ENCODE measurements at places on chromosomes 6 and 20.
A peak's percentile ranks its signal among the peaks of the same experiment; 100 is the strongest.

GRCh38 chr6:135826236-135826804, 25.2 kb upstream of the PDE7B start:
- peak; percentile 46 for DNase-seq

GRCh38 chr6:111456208-111456607, 26.8 kb downstream of the REV3L start:
- DNase-seq, result no peak

GRCh38 chr6:55578537-55579363, at the start of gene HMGCLL1:
TSS of gene HMGCLL1 (minus strand) at chr6:55579192. CDS start at chr6:55579055, 137 bp downstream.
- DNase-seq, result peak; percentile 9

DNA sequence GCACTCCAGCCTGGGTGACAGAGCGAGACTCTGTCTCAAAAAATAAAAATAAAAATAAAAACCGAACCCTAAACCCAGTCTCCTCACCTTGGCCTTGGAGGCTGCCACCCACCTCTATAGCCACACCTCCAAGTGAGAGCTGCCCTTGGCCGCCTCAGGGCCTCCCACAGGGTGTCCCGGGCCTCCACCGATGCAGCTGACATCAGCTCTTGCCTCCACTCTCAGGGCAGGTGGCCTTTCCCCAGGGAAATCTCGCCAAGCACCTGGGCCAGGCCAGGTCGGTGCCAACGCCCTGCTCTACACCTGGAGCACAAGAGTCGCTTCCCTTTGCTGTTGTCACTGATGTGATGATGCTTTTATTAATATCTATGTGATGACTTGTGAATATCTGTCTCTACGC, 8.9 kb upstream of the MYL9 start:
- DNase-seq, result no peak

DNA sequence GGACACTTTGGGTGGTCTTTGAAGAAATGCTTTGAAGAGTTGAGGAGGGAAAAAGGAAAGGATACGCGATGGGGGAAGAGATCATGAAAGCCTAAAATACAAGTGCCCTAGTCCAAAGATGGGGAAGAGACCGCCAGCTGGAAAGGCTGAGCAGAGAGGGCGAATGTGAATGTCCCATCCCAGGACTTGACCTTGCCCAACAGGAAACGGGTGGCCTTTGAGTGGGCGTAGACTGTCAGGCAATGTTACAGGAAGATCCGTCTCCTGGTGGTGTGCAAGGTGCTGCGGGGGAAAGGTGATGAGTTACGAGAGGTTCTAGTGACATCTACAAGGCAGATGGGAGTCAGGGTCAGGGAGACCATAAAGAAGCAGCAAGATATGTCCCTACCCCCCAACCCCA, 55.0 kb upstream of the TBXT start:
- DNase-seq, result no peak

GRCh38 chr6:152721956-152722355, 24.3 kb downstream of the MYCT1 start:
- no peak for DNase-seq

- peak; percentile 18 for DNase-seq
Measured at GRCh38 chr6:129890701-129891100, 29.6 kb upstream of the TMEM244 start.

DNA sequence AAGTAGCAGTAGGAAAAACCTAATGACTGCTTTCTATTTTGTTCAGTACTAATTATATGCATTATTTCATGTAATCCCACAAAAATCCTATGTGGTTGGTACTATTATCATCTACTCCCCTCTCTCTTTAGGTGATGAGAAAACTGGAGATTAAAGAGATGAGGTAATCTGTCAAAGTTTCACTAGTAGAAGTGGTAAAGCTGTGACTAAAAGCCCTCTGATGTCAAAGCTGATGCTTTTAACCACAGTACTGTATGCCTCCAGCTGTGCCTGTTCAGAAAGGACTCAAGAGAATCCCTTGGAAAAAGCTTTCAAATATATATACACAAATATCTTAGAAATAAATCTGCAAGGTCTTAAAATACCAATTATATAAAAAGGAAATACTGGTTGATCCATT, 38.0 kb downstream of the PHIP start:
- DNase-seq, result peak; percentile 13

GRCh38 chr6:33190504-33191107, 1.7 kb downstream of the COL11A2 start:
- no peak for DNase-seq

DNA sequence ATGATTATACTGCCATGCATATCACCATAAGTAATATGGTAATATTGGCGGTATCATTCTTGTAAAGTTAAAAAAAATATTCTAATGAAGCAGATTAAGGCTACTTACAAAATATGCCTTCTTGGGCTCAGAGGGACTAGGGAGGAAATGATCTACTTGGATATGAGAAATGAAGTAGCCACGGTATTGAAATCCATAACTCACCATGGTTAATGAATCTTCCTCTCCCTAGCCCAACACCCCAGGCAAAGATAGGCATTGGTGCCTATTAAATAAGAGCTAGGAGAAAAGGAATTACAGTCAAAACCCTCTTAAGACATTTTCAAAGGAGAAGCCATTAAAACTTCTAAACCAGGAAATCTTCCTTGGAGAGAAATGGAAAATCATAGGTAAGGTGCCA, 280.5 kb downstream of the TFAP2B start:
- DNase-seq, result no peak

DNA sequence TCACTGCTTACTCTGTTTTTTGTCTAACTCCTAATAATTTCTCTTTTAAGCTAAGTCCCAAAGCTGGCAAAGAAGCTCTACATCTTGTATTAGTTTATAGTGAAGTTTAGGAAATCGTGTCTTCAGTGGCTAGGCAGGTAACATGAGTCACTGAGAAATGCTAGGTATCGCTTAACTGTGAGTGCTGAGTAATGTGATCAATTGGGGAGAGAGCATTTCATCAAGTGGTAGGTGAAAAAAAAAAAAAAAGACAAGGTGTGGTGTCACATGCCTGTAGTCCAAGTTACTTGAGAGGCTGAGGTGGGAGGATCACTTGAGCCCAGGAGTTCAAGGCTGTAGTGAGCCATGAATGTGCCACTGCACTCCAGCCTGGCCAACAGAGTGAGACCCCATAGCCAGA, 125.3 kb downstream of the FAM83B start:
- DNase-seq, result no peak

DNA sequence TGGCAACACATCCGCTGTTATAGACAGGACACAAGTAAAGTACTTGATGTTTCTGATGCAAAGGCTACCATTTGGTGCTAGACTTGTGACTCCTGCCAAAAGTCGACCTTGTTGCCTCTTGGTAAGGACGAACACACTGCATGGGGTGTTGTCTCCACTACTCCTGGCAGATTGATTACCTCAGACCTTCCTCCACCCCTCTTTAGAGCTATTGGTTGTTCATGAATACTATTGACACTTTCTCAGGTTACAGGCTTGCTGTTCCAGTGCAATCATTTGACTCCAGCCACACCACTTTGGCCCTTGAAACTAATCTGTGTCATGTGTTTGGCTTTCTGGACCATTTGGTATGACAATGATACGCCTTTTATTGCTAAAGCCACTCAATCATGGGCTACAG, 62.3 kb downstream of the TRMT11 start:
- no peak for DNase-seq

GRCh38 chr20:63953764-63954429, 2.3 kb downstream of the UCKL1 start:
- no peak for DNase-seq

- DNase-seq, result peak; percentile 26
Measured at GRCh38 chr20:7375905-7376304, 564.4 kb downstream of the HAO1 start.

DNA sequence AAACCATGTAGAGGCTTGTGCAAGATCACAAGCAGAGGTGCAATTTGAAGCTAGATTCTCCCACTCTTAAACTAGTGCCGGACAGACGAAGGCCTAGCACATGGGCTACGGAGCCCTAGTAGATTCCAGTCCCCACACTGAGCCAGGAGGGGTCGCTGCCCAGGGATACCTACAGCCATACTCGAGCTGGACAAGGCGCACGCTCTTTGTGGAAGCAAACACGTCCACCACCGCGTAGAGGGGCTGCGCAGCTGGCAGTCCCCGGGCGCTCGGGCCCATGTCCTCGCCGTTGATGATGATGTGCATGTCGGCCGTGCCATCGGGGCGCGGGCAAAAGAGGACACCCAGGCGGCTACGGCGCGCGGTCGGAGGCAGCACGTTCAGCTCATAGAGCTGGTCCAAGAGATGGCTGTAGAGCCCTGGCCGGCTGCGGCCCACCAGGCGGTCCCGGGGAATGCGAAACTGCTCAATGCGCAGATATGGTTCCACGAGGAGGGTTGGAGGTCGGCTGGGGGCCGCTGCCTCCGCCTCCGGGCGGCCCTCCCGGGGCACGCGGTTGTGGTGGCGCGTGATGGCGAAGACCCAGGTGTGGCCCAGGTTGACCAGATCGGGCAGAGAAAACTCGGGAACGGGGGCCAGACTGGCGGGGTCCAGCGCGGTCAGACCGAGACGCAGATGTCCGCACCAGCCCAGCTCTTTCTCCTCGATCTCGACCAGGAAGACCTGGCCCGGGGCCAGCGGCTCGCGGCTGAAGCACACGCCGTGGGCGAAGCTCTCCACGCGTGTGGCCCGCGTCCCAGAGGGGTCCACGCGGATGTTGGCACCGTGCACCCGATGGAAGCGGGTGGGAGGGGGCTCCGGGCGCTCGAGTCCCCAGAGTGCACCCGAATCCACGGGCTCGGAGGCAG, 677 bp downstream of the NEURL2 start:
- peak; percentile 80 for DNase-seq

DNA sequence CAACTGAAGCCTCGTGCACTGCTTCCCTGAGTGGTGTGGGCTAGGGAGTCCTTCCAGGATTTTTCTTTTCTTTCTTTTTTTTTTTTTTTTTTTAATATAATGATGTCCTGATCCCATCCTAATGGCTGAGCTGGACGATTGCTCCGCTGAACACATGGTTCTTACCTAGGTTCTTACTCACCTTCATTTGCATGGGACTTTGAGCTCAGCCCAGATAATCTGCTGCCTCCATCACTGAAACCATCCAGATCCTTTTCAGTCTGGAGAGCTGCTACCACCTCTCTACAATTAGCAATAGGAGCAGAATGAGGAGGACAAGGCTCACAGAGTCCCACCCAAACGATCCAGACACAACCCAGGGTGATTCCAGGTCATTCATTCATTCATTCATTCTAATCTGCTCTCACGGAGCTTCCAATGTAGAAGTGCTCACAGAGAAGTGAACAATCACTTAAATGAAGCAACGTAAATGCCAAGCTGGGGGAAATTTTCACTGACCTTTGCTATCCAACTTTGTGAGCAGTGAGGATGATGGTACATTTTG, 246.3 kb upstream of the RREB1 start:
- no peak for DNase-seq

DNA sequence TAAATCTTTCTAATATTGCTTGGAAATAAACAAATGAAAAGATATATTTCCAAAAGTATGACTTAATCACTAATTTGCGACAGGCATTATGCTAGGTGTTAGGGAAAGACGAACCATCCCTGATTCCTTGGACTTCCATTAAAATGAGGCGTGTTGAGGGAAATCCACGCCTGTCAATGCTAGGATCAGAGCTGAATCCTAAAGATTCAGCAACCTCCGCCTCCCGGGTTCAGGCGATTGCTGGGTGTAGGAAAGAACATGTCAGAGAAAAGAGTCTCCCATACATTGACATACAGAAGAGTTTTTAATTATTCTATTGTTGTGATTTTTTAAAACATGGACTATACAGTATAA, 16.8 kb upstream of the PRSS16 start:
- DNase-seq, result no peak

- no peak for DNase-seq
Measured at GRCh38 chr20:1204113-1204512, 859 bp downstream of the C20orf202 start.

- DNase-seq, result no peak
Measured at GRCh38 chr20:25014816-25015215, 22.3 kb upstream of the APMAP start.

DNA sequence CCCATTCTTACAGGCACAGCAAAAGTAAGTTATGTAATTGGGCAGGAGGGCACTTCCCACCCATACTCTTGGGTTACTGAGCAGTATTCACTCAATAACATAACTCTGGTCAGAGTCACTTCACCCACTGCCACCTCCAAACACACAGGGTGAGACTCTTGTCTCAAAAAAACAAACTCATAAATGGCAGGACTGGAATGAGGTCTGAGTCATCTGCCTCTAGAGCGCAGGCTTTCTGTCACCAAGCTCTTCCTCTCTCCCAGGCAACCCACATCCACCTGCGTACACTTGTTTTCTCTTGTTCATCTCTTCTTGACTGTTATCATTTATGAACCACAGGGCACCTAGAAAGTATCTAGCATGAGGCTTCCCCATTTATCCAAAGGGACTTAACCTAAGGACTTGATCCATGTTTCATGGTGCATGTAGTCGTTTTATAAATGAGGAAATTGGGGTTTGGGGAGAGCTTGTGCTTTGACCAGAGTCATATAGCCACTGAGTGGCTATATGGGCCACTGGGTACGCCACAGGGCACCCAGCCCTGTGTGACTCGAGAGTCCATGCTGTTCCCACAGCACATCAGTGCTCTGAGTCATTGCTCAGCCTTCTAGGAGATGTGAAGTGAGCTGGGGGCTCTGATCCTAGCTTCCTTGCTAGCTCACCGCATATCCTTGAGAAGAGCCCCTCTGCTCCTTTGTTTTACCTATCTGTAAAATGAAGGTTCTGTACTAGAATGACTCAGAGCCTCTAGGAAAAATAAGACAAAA, 22.4 kb downstream of the C20orf173 start:
- peak; percentile 63 for DNase-seq

- no peak for DNase-seq
Measured at GRCh38 chr20:50399917-50400704, 110.1 kb upstream of the PTPN1 start.

- peak; percentile 28 for DNase-seq
Measured at GRCh38 chr6:79902046-79902445, 45.3 kb downstream of the ELOVL4 start.

GRCh38 chr20:1456300-1456699, 10.3 kb downstream of the NSFL1C start:
- peak; percentile 64 for DNase-seq

- DNase-seq, result peak; percentile 24
Measured at GRCh38 chr20:39916236-39916765, 772.7 kb downstream of the MAFB start.

DNA sequence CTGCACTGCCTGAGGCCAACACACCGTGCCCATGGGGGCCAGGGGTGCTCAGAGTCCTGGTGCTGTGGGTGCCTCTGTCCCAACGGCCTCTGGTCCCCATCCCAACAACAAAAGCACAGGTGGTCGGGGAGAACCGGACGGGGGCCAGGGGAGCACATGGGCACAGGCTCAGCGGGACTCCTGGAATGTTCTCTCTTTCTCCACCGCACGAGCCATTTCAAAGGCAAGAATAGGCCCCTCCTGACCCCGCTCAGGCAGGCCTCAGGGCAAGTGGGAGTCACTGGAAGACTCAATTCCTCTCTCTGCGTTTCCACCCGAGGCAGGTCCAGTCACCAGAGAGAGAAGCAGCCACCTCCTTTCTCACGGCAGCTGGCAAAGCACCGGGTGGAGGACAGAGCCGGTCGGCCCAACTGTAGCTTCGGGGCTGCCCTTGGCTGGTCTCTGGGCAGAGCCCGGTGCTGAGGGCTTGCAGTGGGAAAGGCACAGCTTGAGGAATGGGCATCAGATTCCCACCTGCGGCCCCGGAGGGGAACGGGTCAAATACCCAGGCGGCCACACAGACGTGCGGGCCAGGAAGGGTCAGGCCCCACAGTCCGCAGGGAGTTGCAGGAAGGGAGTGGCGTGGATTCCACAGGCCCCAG, 55.2 kb downstream of the KCNQ2 start:
- no peak for DNase-seq

- no peak for DNase-seq
Measured at GRCh38 chr6:128836761-128837160, 46.2 kb upstream of the LAMA2 start.
